Progenitor cell of endocrine pancreas (in vitro differentiated cells): ENCODE measurements at places on chromosomes 4 and X. TPM values are rescaled to one million over a fixed set of nuclear protein-coding genes. Genes with fewer than 3 reads are reported as not detected.

- H3K36me3 ChIP-seq, result no peaks in the 10 kb centered on the region
- peaks cover 18% of the 10 kb centered on the region for H3K4me1 ChIP-seq
- H3K27ac ChIP-seq, result no peak overlapping the region
- no peaks in the 10 kb centered on the region for H3K27me3 ChIP-seq
- no peak overlapping the region for H3K4me3 ChIP-seq
Observed at GRCh38 chr4:86358257-86358656, 1.6 kb downstream of the MAPK10 start.

- H3K27me3 ChIP-seq, result no peaks in the 10 kb centered on the region
- no peak overlapping the region for H3K27ac ChIP-seq
- no peak overlapping the region for H3K4me3 ChIP-seq
- DNase-seq, result no peak
- no peaks in the 10 kb centered on the region for H3K4me1 ChIP-seq
Observed at GRCh38 chrX:72208126-72208800, 26.7 kb downstream of the PIN4 start.

DNA sequence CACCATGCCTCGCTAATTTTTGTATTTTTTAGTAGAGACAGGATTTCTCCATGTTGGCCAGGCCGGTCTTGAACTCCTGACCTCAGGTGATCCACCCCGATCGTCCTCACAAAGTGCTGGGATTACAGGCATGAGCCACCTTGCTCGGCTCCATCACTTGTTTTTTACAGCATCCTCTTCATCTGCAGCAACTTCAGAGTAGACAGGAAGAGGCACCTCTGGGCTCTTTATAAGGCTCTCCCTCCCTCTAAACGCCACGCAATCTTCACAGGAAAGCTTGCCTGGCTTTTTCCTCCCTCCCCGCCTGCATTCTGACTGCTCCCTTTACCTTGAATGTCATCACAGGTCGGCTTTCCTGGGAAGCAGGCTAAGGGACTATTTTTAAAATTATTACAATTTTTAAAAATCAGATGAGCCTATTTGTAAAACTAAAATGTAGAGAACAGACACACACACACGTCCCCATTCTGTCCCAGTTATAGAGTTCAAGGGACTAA, 111.5 kb upstream of the LDB2 start:
- no peak overlapping the region for H3K4me3 ChIP-seq
- no peak overlapping the region for H3K27ac ChIP-seq
- peaks cover 3% of the 10 kb centered on the region for H3K27me3 ChIP-seq
- H3K4me1 ChIP-seq, result no peaks in the 10 kb centered on the region

The ADH1B gene
- 0.29 and 0.53 TPM in 2 replicates for total RNA-seq
